ENCODE measurements at places on chromosomes 6 and 20.

DNA sequence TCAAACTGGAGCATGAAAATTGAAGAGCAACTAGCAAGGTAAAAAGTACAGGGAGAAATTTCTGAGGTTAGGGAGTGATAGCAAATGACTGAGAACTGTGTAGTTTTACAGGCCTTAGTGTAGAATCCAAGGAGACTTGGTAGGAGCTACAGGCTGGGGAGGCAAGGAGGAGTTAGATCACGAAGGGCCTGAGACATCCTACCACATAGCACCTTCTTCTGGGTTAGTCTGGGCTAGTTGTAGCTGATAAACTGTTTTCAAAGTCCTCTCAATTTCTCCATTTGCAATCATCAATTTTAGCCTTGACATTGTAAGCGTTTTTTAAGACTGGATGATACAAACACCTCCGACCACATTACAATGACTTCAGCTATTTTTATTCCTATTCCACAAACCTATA, 209.7 kb downstream of the TMEM200A start:
- DNase-seq = no peak

DNA sequence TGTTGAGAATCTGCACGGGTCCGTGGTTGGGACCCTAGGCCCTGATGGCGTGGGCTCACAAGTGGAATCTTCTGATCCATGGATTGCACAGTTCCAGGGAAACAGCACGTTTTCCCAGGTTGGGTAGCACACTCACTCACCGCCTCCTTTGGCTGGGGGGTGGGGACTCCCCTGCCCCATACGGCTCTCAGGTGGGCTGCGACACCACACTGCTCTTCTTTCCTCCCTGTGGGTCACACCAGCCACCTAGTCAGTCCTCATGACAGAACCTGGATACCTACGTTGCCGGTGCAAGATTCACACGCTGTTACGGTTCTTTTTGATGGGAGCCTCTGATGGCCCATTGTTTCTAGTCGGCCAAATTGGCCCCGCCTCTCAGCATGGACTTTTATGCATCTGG, 312.0 kb downstream of the MMUT start:
- DNase-seq = no peak

DNA sequence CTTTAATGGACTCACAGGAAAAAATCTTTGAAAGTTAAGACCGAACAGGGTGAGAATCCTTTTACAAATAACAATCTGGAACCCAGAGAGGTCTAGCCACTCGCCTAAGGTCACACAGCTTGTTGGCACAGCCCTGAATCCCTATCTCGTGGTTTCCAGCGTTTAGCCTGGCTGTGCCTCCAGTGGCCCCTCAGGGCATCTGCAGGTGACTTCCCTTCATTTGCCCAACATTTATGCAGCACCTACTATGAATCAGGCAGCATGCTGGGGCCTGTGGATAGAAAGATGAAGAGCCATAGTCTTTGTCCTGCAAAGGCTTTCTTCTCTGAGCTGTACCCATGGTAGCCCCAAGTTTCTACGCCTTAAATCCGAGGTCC, 2.6 kb upstream of the NR2E1 start:
- no peak for DNase-seq

- DNase-seq = no peak
These were observed 575.2 kb upstream of the JAG1 start for GRCh38 chr20:11248687-11249638.

- no peak for DNase-seq
These were observed 306.9 kb downstream of the DHX35 start for GRCh38 chr20:39268981-39269461.

GRCh38 chr20:50098259-50098658, 14.7 kb downstream of the UBE2V1 start:
- DNase-seq = no peak

- no peak for DNase-seq
These were observed 59.6 kb upstream of the NEDD9 start for GRCh38 chr6:11292091-11292490.

- DNase-seq = no peak
These were observed 6.4 kb upstream of the COL9A1 start for GRCh38 chr6:70309243-70309642.

- DNase-seq = no peak
These were observed 2.9 kb upstream of the TRIM26 start for GRCh38 chr6:30216096-30216495.

GRCh38 chr6:26195924-26196845, 109.0 kb downstream of the HFE start:
- no peak for DNase-seq

DNA sequence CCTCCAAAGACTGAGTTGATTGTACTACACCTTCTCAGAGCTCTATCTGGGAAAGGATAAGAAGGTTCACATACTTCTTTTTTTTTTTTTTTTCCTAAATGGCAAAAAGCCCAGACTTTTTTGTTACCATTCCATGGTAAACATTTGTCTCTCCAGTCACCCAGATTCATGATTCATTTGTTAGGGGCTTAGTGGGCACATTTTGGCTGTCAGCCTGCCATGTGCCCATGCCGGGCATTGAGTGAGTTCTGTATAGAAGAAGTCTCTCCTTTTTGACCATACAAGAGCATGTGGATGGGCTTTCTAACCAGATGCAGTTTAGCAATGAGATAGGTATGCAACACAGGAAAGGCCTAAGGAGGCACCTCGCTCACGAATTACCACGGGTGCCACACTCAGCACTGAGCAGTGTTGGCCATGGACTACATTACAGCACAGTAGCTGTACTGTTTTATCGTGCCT, 447.5 kb upstream of the HSF2 start:
- DNase-seq = no peak

DNA sequence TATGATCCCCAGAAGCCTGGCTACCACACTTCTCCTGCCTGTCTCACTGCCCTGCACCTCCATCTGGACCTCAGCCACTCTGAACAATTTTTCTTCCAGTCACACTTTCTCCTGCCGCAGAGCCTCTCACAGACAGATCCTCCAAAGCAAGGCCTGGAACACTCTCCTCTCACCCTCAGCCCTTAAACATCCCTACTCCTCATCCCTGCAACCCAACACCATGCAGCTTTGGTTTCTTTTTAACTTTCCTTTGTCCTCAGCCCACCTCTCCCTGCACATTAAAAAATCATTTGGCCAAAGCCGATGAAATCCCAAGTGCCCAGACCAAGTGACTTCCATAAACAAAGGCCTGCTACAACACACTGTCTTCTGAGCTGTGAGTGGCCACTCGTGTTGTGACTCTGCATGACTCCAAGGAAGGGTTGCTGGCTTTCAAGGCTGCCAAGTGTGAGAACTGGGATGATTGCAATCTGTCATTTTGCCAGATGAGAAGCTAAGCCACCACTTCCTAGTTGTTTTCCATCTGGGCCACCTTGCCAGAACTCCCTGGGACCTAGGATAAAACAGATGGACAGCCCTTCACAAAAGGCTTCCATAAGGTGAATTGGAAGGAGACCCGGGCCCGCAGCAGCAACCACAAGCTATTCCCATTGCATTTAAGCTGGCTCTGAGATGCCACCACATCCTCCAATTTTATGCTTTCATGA, 144.4 kb upstream of the SSTR4 start:
- no peak for DNase-seq

DNA sequence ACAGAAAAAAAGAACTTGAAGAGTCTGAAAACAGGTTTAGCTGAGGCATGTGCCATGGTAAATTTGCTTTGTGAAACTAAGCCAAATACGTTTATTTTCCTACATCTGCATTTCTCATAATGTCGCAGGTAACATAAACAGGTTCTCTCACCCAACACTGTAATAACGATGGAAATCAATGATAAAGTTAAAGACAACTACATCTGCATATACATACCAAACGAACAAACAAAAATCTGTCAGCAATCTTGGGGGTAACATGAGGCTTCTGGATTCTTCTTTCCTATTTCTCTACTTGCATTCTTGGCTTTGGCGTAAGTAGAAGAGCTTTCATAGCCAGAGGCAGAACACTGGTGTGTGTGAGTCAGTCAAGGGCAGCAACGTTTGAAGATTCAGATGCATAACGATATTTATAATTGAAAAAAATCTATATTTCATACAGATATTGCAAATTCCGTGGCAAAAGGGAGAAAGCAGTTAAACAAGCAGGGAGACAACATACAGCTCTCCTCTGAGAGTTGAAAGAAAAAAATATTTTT, 195.1 kb downstream of the EDN1 start:
- no peak for DNase-seq

DNA sequence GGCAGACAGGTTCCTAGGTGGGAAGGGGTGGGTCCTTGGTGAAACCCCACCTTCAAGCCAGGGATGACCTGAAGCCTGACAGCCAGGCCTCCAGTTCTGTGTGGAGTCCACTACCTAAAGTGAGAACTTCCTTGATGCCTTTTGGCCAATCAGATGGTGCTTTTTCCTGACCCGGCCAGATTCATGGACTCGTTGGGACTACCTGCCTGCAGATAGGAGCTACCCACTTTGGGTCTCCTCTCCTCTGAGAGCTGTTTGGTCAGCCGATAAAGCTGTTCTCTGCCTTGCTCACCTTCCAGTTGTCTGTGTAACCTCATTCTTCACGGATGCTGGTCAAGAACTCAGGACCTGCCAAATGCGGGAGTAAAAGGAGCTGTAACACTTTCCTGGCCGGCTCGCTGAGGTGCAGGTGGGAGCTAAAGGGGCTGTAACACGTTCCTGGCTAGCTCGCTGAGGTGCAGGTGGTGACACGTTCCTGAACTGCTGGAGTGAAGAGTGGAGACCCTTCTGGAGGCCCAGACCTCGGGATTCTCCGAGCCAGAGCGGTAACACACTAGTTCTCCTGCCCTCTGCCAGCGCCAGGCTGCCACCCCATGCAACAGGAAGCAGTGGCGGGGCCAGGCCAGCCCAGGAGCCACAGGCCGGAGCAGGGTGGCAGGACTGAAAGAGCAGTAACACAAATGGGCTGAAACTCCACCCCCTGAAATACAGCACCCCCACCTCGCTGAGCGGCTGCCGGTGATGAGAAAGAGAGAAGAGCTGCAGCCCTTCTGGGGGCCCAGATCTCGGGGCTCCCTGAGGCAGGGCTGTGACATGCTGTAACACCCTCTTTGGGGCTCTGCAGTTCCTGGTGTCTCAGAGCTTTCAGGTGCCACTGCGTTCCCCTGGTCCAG, 13.6 kb upstream of the DBNDD2 start:
- DNase-seq = no peak

DNA sequence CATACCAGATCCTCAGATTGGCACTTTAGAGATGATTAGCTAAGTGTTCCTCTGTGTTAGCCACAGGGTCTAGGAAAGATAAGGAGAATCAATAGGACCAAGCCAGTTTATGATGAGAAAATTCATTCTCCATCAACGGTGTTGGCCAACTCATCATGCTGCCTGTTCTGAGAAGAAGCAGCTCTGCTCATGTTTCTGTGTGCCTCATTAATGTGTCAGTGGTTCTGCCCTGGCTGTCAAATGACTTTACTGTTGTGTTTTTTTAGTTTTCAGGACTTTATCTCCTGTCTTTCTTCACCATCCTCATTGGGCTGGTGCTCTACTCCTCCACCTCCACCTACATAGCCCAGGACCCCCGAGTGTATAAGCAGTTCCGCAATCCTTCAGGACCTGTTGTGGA, 234.3 kb upstream of the PLN start:
- no peak for DNase-seq

- no peak for DNase-seq
These were observed 43.1 kb downstream of the SLC17A5 start for GRCh38 chr6:73610444-73611275.

- DNase-seq = no peak
These were observed 17.5 kb downstream of the ACSS1 start for GRCh38 chr20:25040438-25040831.

DNA sequence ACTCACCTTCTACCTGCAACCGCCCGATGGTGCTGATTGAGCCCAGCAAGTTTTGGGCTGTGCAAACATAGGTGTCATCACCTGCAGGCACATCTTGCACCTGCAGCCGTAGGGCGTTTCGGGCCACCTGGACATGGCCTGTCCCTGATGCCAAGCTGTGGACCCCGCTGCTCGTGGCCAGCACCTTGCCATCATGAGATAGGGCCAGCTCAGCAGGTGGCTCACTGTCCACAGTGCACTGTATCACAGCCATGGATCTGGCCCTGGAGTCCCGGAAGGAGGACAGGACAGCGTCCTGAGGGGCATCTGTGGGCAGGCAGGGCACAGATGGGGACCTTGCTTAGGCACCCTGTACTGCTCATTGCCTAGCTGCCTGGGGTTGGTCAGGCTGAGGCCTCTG, 10.1 kb upstream of the ADAM33 start:
- DNase-seq = no peak

DNA sequence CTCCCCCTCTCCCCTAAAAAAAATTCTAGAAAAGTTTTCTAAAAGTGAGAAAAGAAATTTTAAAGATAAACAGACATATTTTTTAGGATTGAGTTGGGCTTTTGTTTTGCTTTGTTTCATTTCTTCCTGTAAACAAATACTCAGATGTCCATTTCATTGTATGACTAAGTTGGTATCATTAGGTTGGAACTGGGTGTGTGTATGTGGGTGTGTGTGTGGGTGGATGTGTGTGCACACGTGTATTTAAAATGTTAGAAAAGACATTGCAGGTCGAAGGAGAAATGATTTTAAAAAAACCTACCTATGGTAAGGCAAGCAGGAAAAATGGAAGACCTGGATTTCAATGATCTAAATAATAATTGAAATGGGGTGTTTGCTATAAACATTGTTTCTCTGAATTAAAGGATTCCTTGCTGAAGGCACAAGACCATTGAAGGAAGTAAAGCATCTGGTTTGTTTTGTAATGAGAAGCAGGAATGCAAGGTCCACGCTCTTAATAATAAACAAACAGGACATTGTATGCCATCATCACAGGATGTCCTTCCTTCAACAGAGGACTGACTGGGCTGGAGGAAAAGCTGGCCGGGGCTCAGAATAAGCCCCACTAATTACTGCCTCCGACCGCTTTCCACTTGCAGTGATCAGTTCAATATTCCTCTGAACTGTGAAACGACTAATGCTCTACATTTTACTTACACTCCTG, 996 bp upstream of the PRDM1 start:
- no peak for DNase-seq

DNA sequence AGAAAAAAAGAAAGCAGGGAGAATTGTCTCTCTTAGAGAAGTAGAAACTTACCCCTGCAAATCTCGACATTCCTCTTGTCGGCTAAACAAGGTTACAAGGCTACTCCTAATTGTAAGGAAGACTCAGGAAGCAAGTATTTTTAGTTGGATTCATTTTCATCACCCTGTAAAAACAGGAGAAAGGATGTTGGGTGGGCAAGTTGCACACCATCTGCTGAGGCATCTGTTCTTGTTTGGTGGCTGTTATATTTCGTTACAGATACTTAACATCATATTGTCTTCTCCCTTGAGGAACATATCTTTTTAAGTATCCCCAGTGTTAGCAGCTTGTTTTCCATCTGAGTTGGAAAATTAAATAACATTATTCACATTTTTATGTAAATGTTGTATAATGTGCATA, 187.5 kb downstream of the PLCB4 start:
- DNase-seq = no peak

DNA sequence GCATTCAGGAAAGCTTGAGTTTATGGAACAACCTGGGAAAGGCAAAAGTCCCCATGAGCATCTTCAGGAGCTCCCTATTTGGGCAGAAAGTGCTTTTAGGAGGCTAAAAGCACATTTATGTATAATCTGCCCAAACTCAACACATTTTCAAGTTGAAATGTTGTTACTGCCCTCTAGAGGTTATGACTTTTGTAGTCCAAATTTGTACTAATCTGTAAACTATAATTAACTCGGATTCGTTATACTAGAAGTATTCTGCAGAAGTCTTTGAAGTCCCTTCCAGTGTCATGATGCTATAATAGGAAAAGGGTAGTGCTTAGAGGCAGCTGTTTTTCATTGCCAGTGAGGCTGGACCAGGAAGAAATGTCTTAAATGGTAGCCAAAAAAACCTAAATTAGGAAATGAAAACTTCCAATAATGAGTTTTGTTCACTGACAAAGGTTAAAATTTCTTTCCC, 44.8 kb upstream of the EMILIN3 start:
- DNase-seq = no peak

GRCh38 chr6:161727083-161727833, 453.4 kb upstream of the AGPAT4 start:
- no peak for DNase-seq

All from stimulated activated CD8-positive, alpha-beta memory T cell treated with anti-CD3 and anti-CD28 coated beads, Interleukin-12 subunit alpha, Interleukin-12 subunit beta, amount 100 ng/mL, for 4 hours (primary cell).